ENCODE measurements at places on chromosomes 3 and 15. TPM values are rescaled to one million over a fixed set of nuclear protein-coding genes. Genes with fewer than 3 reads are reported as not detected.

The ECE2 gene
- total RNA-seq, result not detected

The DNAH12 gene
- total RNA-seq, result under 0.01 TPM

The HDC gene
- not detected for total RNA-seq

The SLC9C1 gene
- 0.12 TPM for total RNA-seq

The SNTN gene
- total RNA-seq, result not detected

The PAK6 gene
- total RNA-seq, result under 0.01 TPM

The DLEC1 gene
- total RNA-seq, result 0.12 TPM

The VPS33B gene
- 13.5 TPM for total RNA-seq

The WWTR1 gene
- total RNA-seq, result 24.1 TPM

The ADGRG7 gene
- 1.1 TPM for total RNA-seq

The SST gene
- not detected for total RNA-seq

The RAB6B gene
- 0.22 TPM for total RNA-seq

The LRRC3B gene
- not detected for total RNA-seq

The MCTP2 gene
- 4.1 TPM for total RNA-seq

The WDR76 gene
- 41.7 TPM for total RNA-seq

The FBXL2 gene
- total RNA-seq, result 29.0 TPM
